Cardiac muscle cell (in vitro differentiated cells and primary cell): ENCODE measurements at places on chromosomes 4 and X. TPM values are rescaled to one million over a fixed set of nuclear protein-coding genes. Genes with fewer than 3 reads are reported as not detected.
A peak's percentile ranks its signal among the peaks of the same experiment; 100 is the strongest.

DNA sequence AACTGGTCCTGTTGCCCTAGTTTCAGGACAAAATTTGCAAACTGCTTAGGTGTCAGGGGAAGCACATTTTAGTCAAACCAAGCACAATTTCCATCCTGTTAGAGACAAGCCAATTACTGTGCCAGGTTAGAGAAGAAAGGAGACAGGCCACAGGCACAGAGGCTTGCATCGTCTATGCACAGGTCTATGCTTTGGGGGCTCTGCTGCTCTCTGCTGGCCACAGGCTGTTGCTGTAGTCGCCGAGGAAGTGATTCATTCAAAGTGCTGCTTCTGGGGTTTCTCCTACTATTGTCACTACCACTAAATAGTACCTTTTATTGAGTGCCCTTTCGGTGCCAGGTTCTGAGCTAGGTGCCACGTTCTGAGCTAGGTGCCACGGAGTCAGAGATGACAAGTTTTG, 45.5 kb downstream of the VGLL1 start:
- H3K27ac ChIP-seq = no peak overlapping the region
- H3K36me3 ChIP-seq = no peaks in the 10 kb centered on the region
- no peak overlapping the region for H3K4me3 ChIP-seq
- peak; percentile 63 for DNase-seq
- no peaks in the 10 kb centered on the region for H3K27me3 ChIP-seq

GRCh38 chrX:46328133-46328532, 217.1 kb downstream of the ZNF674 start:
- no peaks in the 10 kb centered on the region for H3K36me3 ChIP-seq
- peak overlapping the region; percentile 71 for H3K27ac ChIP-seq
- no peak overlapping the region for H3K4me3 ChIP-seq
- no peaks in the 10 kb centered on the region for H3K27me3 ChIP-seq

DNA sequence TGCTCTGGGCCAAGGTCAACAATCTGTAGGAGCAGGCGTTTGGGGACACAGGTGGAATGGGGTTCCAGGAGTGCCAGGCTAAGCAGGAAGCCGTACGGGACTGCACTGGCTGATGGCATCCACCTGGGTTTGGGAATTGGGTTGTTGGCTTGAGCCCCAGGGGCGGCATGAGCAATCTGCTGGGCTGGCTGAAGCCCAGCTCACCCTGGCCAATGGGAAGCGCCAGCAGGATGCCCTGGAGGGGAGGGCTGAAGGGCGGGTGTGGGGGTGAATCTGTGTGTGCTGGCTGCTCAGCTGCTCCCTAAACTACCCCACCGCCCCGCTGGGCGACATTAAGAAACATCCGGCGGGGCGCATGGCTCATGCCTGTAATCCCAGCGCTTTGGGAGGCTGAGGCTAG, 8.9 kb upstream of the RGS12 start:
- H3K4me1 ChIP-seq = no peaks in the 10 kb centered on the region
- H3K27me3 ChIP-seq = no peaks in the 10 kb centered on the region
- no peak for DNase-seq

ZDHHC15 gene
- 2.0 and 2.9 TPM in 2 replicates for total RNA-seq

DNA sequence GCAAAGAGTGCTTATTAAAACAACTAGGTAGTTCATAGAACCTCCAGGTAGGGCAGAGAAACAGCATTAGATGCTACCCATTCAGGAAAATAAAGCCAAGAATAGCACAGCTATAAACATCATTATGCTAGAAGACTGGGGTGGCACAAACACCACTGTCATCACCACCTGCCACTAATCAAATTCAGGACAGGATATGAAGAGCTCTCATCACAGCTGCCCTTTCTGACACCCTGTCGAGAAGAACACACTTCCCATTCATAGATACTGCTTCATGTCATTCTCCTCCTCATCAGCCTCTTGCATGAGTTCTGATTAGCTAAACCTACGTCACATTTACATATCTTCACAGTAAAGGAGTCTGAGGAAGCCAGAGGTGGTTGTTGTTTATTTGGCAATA, 692.3 kb upstream of the HS3ST1 start:
- H3K4me1 ChIP-seq = no peaks in the 10 kb centered on the region
- no peak overlapping the region for H3K27ac ChIP-seq

- DNase-seq = no peak
- no peaks in the 10 kb centered on the region for H3K4me1 ChIP-seq
- H3K4me3 ChIP-seq = no peak overlapping the region
- H3K36me3 ChIP-seq = no peaks in the 10 kb centered on the region
- H3K27me3 ChIP-seq = no peaks in the 10 kb centered on the region
Observed at GRCh38 chrX:118550792-118551191, 55.2 kb downstream of the DOCK11 start.

EPHA5 gene
- 0.15 and 0.21 TPM in 2 replicates for total RNA-seq

- no peak overlapping the region for H3K27ac ChIP-seq
- no peaks in the 10 kb centered on the region for H3K36me3 ChIP-seq
- no peaks in the 10 kb centered on the region for H3K27me3 ChIP-seq
- H3K4me3 ChIP-seq = no peak overlapping the region
- peak; percentile 27 for DNase-seq
Observed at GRCh38 chrX:34381241-34381640, 249.1 kb upstream of the FAM47A start.

- H3K27ac ChIP-seq = no peak overlapping the region
- no peaks in the 10 kb centered on the region for H3K27me3 ChIP-seq
- H3K36me3 ChIP-seq = no peaks in the 10 kb centered on the region
- peak; percentile 41 for DNase-seq
- no peaks in the 10 kb centered on the region for H3K4me1 ChIP-seq
Observed at GRCh38 chr4:156378033-156378665, 424.5 kb upstream of the CTSO start.

- DNase-seq = no peak
- H3K4me3 ChIP-seq = no peak overlapping the region
- no peaks in the 10 kb centered on the region for H3K27me3 ChIP-seq
- no peaks in the 10 kb centered on the region for H3K36me3 ChIP-seq
- H3K27ac ChIP-seq = no peak overlapping the region
- peaks cover 9% of the 10 kb centered on the region for H3K4me1 ChIP-seq
Observed at GRCh38 chr4:85774000-85774399, 299.1 kb downstream of the ARHGAP24 start.

DNA sequence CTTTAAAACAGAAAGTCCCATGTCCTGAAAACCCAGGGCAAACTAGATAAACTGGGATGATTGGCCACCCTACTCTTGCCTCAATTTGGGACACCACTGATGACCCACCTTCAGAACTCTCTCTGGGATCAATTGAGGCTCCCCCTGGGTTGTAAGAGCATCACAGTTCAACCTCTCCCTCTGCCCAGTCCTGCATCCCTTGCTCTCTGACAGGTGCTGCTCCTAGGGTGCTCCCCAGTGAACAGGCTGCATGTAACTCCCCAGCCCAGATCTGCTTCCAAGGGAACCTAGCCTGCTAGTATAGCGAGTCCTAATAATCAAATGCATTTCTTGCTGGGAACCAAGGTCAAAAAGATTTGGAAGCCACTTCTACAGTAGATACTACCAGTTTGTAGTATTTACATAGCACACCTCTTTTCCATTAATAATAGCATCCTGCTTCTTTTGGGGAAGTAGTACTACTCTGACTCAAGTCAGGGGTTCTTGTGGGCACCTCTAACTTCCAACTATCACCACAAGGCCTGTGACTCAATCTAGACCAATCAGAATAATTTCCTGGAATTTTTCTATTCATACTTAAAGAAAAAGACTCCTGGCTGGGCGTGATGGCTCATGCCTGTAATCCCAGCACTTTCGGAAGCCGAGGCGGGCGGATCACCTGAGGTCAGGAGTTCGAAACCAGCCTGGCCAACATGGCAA, 42.1 kb upstream of the SPINK2 start:
- H3K36me3 ChIP-seq = no peaks in the 10 kb centered on the region
- H3K4me1 ChIP-seq = no peaks in the 10 kb centered on the region
- no peak overlapping the region for H3K27ac ChIP-seq
- DNase-seq = no peak

AWAT2 gene
- total RNA-seq = not detected in 2 replicates
